Right atrium auricular region (tissue), 2 donors: ENCODE measurements at places on chromosomes 11 and 22. TPM values are rescaled to one million over a fixed set of nuclear protein-coding genes. Genes with fewer than 3 reads are reported as not detected.

DNA sequence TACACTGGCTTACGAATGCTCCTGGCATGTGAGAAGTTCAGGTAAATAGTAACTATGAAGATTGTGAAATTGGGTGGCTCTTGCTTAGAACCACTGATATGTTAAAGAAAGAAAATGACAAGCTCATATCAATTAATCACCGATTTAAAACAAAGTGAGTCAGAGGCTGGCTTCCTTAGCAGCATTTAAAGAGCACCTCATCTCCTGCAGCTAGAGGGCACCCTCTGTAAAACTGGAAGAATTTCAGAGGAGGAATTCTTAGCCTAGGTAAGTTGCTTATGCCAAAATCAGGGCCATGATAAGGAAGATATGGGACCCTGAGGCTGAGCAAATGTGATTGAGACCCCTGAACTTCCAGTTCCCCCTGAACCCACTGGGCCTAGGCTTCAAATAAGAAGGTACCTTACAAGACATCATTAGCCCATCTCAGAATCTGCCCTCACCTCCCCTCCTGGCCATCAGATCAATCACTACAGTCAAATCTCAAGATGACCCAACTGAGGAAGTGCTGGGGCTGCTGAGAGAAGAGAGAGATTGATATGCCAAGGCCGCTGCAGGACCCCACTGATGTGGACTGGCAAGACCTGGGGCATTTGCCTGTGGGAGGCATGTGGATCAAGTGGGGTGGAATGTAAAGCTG is 8.6 kb upstream of the CD3E start:
- H3K27ac ChIP-seq = no peak overlapping the region
- no peaks in the 10 kb centered on the region for H3K27me3 ChIP-seq
- no peaks in the 10 kb centered on the region for H3K36me3 ChIP-seq

DNA sequence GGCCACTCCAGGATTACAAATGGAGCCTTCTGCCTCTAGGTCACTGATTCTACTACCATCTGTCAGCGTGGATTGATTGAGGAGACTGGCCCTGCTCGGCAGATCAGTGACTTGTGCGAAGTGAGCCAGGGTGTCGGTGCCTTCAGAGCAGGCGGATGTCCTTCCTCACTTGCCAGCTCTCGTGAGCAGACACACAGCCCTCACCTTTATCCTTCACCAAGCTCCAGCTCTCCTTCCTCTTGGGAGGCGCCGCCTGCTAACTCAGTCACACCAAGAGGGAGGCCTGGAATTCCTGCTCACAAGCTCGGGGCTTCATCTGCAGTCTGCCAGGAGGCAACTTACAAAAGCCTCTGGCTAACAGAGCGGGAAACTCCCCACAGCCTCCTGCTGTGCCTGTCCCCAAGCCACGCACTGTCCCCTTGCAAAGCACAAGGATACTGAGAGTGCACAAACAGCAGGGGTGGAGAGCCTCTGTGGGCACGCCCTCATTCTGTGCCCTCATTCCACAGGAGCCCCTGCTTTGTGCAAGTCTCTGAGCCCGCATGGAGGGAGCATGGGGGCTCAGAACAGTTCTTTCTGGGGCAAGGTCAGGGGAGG is 3.5 kb upstream of the TCF20 start:
- no peaks in the 10 kb centered on the region for H3K36me3 ChIP-seq
- no peak overlapping the region for H3K4me3 ChIP-seq
- H3K27me3 ChIP-seq = no peaks in the 10 kb centered on the region
- DNase-seq = no peak
- H3K4me1 ChIP-seq = no peaks in the 10 kb centered on the region

DNA sequence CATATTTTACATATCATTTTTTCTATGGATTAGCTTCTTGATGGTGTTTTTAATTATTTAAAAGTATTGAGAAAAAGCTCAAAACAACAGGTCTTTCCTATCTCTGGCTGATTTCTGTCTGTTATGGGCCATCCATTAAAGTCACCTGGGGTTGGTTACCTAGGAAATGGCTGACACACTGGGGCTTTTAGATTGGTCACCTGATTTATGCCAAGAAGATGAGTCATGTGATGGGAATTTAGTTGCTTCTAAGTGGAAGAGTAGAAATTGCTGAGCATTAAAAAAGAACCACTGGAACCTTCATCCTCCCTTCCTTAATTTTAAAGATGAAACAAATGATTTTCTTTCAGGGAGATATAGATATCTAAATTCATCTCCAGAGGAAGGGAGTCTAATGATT is 48.8 kb upstream of the LARGE1 start:
- no peaks in the 10 kb centered on the region for H3K4me1 ChIP-seq
- no peaks in the 10 kb centered on the region for H3K36me3 ChIP-seq

DNA sequence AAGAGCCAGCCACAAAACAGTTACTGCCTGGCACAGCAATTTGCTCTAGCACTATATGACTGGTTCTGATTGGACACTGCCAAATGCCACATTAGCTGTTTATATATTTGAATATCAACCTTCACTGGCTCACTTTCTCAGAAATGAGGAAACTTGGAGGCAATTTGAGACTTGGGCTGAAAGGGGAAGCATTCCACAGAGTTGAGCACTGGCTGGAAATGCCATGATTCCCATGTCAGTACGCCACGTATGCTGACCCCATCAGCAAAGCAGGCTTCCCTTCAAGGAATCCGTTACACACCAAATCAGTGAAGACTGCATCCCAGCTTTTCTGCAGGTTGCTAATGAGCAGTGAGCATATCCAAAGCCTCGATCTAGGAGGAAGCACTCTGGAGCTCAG is 34.7 kb downstream of the GALNT18 start:
- no peaks in the 10 kb centered on the region for H3K4me1 ChIP-seq
- peak overlapping the region; percentile 18 for H3K27ac ChIP-seq
- no peak overlapping the region for H3K4me3 ChIP-seq
- no peak for DNase-seq
- no peaks in the 10 kb centered on the region for H3K27me3 ChIP-seq

DNA sequence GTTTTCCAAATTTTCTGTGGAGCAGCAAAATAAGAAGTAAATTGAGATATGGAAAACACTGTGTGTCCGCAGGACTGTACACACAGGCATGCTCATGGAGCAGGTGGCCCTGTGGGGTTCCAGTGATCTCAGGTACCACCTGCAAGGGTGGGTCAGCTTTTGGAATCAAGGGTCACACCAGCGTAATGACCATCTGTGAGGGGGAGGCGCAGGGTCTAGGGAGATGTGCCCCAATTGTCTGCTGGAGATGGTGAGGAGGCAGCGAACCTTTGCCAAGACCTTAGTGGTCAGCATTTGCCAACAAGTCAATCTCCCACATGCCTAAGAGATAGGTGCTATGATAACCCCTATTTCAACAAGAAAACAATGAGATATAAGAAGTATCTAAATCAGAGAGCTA is 49.4 kb downstream of the SHANK2 start:
- no peak overlapping the region for H3K4me3 ChIP-seq
- no peaks in the 10 kb centered on the region for H3K36me3 ChIP-seq
- H3K27me3 ChIP-seq = no peaks in the 10 kb centered on the region

DNA sequence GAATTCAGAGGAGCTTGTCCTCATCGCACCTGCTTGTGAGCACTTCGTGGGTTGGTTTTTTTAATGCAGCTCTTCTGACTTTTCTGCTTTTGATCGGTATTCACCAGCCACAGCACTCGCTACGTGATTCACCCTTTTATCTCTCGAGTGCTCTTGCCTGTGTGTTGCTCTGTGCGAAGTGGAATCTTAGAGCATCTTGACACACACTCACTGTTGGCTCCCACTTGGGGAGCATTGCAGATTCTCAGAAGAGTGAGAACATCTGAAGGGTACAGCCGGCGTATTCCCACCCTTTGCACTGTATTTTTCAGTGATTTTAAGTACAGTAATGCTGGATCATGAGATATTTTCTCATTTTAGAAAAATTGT is 10.9 kb downstream of the TNNT3 start:
- no peaks in the 10 kb centered on the region for H3K27me3 ChIP-seq
- DNase-seq = no peak
- H3K4me3 ChIP-seq = no peak overlapping the region

- H3K27me3 ChIP-seq = no peaks in the 10 kb centered on the region
- H3K4me3 ChIP-seq = peak within 1 kb of the TSS; percentile 29
- no peak for DNase-seq
- H3K27ac ChIP-seq = peak within 1 kb of the TSS; percentile 43
- no peaks in the 10 kb centered on the region for H3K4me1 ChIP-seq
Observed at GRCh38 chr11:66277471-66278362, at the start of gene CNIH2. CNIH2 (plus strand) TSS chr11:66278175; CDS start chr11:66278457, 282 bp downstream.

KCNJ5 gene
- 8.2 TPM for total RNA-seq

TUG1 gene
- 37.2 TPM for total RNA-seq

MRPL11 gene
- 33.1 TPM for total RNA-seq

FDXACB1 gene
- 2.0 TPM for total RNA-seq

CCDC88B gene
- 11.7 TPM for total RNA-seq
